IMR-90 (cell line): ENCODE measurements at places on chromosomes 1 and 21. TPM values are rescaled to one million over a fixed set of nuclear protein-coding genes. Genes with fewer than 3 reads are reported as not detected.
A peak's percentile ranks its signal among the peaks of the same experiment; 100 is the strongest.

DNA sequence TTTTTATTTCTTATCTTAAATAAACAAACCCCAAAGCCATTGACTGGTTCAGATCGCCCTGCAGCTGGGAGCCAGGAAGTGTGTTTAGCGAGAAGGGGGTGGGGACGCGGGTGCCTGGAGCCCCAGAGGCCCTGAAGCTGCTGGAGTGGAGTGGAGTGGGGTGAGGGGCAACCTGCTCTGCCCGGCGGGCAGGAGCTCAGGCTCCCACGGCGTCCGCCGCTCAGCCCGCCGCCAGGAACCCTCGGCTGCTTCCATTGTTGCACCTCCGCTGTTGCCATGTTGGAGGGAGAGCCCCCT, 673 bp downstream of the PIK3C2B start:
- DNase-seq: peak; percentile 48

GRCh38 chr1:218459450-218459849, 114.3 kb downstream of the TGFB2 start:
- no peak for DNase-seq

GRCh38 chr1:79283451-79283850, 276.9 kb upstream of the ADGRL4 start:
- no peak for DNase-seq

PLD5 gene
- total RNA-seq: not detected in 2 replicates

GRCh38 chr1:201375169-201375568, 2.3 kb downstream of the TNNT2 start:
- no peak for DNase-seq

- no peak for DNase-seq
Measured at GRCh38 chr1:17434016-17434415, 5.5 kb downstream of the RCC2 start.

- no peak for DNase-seq
Measured at GRCh38 chr21:26019236-26019635, 151.3 kb downstream of the APP start.

DNA sequence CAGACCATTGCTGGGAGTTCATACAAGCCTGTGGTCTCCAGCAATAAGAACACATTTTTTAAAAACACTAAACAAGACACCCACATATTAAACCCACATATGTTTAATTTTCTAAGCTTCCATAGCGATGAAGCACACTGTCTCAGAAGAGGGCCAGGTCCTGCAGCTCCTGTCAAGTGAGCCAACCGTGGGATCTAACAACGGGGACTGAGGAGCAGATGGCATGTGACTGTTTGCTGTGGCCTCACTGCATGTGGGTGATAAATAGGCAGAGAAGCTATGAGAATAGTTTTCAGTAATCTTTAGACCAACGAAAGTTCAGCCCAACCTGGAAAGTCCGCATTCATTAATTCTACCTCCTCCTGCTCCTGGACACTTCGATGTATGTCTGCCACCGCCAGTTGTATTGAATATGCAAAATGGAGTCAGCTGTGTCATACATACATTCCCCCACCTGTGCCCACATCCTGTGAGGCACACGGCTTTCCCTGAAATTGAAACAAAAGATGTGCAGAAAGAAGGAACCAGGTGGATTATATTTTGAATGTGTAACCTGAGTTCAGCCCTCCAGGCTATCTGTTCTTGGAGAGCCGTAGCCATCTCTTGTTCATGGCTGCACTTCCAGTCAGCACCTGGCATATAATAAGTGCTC, 88.2 kb downstream of the MIS18A start:
- no peak for DNase-seq

DNA sequence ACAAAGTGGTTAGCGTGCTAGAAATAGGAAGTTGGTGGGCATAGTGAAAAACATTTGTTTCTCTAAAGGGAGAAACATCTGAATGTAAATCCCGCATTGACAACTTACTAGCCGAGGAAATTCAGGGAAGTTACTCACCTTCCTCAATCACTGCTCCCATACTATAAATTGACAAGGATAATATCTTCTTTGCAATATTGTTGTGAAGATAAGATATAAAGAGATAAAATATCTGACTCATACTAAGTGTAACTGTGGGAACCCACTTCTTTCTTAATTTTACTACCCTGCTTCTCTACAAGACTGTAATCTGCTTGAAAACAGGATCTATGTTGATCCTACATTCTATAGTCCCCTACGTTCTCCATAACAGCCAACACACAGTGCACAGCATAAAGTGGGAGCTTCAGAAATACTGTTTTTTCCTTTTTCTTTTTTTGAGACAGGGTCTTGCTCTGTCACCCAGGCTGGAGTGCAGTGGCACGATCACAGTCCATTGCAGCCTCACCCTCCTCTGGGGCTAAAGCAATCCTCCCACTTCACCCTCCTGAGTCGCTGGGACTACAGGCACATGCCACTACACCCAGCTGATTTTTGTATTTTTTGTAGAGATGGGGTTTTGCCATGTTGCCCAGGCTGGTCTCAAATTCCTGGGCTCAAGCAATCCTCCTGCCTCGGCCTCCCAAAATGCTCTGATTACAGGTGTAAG, 57.4 kb upstream of the C1orf21 start:
- no peak for DNase-seq

GRCh38 chr1:234983564-234984238, 144.9 kb downstream of the TOMM20 start:
- DNase-seq: no peak

- DNase-seq: no peak
Measured at GRCh38 chr1:61781151-61781550, 38.9 kb downstream of the PATJ start.

LCE3D gene
- total RNA-seq: not detected in 2 replicates

DNA sequence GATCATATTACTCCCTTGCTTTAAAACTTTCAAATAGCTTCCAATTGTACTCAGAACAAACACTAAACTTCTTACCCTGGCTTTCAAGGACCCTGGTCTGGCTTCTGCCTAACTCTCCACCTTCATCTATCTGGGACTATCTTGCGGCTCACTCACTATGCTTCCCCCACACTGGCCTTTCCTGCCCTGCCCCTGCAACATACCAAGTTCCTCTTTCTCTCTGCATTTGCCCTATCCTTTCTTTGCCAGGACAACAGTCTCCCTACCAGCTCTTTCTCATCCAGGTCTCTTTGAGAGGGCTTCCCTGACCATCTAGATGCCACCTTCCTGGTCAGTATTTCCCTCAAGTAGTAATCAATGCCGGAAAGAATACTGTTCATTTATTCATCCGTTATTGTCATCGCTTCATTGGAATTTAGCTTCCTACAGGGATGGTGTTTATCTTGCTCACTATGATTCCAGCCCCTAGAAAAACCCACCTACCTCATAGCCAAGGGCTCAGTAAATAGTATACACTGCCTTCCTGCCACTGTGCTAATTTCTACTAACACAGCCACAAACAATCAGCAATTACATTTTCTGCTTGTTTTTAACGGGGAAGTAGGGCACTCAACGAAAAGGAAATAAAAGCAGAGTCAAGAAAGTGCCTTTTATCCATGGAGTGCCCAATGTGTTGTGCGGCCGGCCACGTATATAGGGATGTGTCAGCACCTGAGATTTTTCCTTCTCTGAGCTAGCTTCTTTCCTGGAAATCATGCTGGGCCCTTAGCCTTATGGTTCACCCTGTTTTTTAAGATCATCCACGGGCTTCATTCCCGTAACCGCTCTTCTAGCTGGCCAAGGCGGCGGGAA, 521 bp upstream of the CDC7 start:
- no peak for DNase-seq

- DNase-seq: peak; percentile 52
Measured at GRCh38 chr1:20429296-20429695, 56.7 kb downstream of the CAMK2N1 start.

- peak; percentile 92 for DNase-seq
Measured at GRCh38 chr1:185453496-185454192, 136.6 kb upstream of the IVNS1ABP start.

DNA sequence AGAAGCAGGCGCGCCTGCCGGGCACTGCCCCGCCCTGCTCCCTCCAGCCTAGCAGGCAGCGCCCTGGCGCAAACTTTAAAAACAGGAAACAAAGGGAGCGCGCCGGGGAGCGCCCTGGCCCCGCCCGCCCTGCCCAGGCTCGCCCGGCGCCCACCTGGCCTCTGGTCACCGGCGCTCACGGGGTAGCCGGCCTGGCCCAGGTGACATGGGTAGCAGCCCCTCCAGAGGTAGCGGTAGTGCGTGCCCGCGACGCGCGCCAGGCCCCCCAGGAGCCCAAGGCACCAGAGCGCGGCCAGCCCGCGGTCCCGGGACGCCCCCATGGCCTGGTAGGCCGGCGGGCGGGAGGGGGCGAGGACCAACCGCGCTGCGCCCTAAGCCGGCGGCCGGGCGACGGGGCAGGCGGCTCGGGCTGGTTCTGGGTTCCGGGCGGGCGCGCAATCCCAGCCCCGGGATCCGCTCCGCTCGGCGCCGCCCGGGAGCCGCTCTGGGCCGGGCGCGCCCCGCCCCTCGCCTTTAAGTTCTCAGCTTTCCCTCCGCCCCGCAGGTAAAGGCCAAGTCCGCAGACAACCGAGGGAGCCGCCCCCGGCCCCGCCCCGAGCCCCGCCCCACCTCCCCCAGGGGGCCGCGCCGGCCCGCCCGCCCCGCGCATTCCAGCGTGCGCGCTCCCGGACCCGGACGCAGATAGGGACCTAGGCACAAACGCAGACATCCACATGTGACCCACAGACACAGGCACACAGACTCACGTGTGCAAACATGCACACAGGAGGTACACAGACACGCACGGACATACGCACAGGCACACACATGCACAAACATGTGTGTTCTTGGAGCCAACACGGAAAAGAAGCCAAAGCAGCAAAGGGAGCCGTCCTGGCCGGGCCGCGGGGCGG, 76.7 kb downstream of the ARHGEF16 start:
- peak; percentile 19 for DNase-seq

GRCh38 chr1:21322681-21323016, 32.4 kb upstream of the ECE1 start:
- DNase-seq: no peak

DNA sequence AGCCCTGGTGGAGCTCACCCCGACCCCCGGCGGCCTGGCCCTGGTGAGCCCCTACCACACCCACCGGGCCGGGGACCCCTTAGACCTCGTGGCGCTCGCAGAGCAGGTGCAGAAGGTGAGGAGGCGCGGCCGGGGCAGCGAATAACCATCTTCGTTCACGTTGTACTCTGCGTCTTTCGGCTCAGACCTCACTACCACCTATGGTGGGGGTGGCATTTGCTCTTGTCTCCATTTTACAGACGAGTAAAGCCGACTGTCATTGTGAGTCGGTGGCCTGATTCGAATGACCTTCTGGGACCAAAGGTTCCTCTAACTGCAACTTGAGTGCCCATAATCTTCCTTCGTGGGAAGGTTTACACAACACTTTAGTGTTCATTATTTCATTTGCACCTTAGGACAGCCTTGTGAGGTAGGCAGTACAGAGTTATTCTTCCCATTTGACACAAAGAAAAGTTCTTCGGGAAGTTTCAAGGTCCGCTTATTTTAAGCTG, 506 bp downstream of the C1orf50 start:
- no peak for DNase-seq

DNA sequence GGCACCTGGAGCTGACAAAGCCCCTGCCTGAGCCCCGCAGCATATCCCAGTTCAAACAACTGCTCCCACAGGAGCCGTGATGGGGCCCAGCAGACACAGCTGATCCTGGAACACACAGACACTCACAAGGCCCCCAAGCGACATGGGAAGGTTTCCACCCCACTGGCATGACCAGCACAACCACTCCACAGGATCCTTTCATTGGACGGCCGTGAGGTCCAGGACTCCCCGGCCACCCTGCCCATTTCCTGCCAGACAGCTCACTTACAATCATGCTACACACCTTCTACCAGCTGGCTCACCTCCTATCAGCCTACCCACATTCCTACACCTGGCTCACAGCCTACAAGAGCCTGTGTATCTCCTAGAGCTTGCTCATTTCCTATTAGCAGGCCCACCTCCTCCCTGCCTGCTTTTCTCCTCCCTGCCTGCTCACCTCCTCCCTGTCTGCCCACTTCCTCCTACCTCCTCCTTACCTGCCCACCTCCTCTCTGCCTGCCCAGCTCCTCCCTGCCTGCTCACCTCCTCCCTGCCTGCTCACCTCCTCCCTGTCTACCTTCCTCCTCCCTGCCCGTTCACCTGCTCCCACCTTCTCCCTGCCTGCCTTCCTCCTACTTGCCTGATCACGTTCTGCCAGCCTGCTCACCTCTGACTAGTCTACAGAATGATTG, 73.9 kb downstream of the MATN1 start:
- no peak for DNase-seq

DNA sequence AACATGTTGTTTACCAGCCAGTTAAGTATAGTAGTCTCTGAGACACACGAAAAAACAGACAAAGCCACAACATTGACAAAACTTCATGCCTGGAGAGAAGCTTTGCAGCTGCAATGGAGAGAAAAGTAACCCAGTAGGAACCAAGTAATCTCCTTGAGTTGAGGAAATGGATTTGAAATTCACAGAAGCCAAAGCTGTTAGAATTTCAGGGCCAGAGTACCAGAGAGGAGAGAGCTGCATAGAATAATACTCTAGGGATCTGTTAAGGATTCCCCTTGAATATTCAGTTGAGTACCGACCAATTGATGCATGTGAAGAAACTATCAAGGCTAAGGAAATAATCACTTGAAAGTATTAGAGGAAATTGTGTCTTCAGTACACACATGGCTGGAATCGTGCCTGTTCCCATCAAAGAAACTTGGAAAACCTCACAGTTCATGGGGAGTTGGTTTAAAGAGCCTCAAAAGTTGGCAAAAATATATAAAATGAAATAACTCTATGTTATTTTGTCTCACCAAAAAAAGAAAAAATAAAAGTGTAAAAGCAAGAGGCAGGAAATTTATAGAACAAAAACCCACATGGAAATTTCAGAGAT, 324.0 kb upstream of the NEGR1 start:
- DNase-seq: no peak

DNA sequence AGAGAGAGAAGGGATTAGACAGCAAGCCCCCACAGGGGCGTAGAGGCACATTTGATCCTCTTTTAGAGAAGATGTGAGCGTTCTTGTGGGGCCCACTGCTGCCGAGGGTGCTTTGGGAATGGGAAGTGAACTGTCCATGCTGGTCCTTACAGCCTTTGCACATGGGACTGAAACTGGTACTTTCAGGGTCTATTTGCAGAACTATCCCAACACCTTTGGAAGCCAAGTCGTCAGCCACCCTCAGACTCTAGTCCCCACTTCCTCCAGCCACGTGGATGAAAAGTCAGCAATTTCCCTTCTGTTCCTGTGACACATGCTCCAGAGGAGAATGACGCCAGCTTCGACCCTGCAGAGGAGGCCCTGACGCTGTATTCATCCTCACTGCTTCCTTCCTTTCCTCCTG, 2.6 kb upstream of the RAB7B start:
- no peak for DNase-seq

DCDC2B gene
- total RNA-seq: not detected in 2 replicates

GRCh38 chr1:28663871-28664470, 4.6 kb upstream of the GMEB1 start:
- no peak for DNase-seq

GRCh38 chr21:32100423-32100822, 178.4 kb downstream of the MIS18A start:
- no peak for DNase-seq

DNA sequence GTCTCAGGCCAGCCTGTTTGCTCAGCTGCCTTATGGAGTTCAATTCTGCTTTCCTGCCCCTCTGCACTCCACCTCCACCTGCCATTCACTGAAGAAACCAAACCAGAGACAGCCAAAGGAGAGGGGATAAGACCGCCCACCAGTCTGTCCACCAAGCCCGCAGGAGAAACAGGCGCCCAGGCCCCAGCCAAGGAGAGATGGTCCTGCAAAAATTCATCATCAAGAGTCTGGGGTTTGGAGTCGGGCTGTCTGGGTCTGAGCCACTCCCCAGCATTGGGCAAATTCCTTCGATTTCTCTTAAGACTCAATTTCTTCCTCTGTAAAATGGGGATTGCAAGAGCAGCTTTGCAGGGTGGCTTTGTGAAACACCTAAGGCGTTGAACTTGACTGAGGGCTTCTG, 121.4 kb upstream of the RUNX3 start:
- no peak for DNase-seq

GRCh38 chr1:230240446-230241086, 173.5 kb downstream of the GALNT2 start:
- DNase-seq: peak; percentile 32
